Stimulated activated CD4-positive, alpha-beta T cell treated with anti-CD3 and anti-CD28 coated beads, Interleukin-15, amount 100 ng/mL, for 1 hour (primary cell): ENCODE measurements at places on chromosomes 16 and 17.

- no peak for DNase-seq
These were observed 273.4 kb downstream of the CPPED1 start for GRCh38 chr16:12530302-12530701.

GRCh38 chr16:81136390-81137335, 40.5 kb upstream of the GCSH start:
- DNase-seq, result no peak

DNA sequence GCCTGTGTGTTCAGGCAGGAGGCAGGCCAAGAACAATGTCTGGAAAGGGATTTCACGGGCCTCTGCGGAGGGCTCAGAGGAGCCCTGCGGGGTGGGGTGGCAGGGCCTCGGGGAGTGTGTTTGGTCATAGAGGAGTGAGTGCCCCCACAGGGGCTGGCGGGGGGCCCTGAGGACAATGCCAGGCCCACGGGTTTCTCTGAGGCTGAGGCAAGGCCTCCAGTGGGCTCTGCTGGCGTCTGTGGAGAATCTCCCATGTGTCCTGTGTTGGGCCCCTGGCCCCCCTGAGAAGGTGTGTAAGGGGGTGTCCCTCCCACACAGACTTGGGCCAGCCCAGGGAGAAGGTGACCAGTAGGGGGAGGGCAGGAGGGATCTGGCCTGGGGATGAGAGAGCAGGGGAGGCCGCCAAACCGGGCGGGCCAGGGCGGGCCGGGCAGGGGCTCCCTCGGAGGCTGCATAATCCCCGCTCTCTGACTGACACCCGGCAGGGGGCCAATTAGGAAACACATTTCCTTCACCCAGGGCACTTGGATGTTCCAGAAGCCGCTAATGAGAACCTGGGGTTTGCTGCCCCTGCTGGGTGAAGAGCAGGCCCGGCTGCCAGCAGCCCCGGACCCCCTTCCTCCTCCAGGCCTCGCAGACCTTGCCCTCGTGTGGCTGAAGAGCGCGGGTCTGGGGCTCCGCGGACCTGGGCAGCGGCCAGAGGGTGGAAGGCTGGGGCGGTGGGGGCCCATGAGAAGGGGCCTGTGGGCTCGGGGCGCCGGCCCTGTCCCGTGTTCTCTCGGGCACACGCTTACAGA, 204.2 kb downstream of the NTN1 start:
- DNase-seq, result no peak

DNA sequence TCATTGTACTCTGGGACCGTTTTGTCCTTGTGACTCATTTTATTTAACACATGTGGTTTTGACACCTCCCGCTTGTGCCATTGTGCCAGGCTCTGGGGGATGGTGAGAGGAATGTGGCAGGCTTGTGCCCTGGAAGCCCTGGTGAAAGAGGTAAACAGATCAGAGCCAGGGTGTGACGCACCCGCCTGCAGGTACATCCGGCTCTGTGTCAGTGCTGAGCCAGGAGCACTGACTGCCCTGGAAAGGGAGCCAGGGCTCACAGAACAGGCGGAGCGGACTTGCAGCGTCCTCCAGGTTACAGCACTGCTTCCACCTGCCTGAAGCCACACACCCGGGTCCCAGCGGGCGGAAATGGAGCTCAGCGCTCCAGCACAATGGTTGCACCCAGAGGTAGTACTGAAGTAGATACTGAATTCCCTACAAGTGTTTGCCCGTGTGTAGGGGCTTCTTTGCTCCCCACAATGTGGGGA, 30.6 kb downstream of the CDRT15 start:
- DNase-seq, result peak; percentile 26

DNA sequence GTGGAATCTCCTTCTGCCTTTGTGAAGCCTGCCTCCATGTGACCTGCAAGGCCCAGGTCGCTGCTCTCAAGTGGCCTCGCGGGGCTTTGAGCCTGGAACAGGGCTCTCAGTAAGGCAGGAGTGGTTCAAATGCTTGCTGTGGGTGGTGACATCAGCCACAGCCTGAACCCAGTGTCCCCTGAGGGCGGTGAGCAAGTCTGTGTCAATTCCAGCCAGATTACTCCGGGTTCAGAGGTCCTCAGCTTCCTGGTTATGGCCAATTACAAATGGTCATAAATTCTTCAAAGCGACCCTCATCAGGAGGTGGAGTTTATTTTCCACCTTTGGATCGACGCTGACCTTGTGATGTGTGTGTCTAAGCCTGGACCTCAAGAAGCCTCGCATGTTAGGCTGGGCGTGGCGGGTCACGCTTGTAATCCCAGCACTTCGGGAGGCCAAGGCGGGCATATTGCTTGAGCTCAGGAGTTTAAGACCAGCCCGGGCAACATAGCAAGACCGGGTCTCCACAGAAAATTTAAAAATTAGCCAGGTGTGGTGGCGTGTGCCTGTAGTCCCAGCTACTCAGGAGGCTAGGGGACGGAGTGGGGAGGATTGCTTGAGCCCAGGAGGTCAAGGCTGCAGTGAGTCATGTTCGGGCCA, 17.3 kb downstream of the LGALS3BP start:
- DNase-seq, result no peak

GRCh38 chr16:46748775-46749705, 896 bp upstream of the MYLK3 start:
- no peak for DNase-seq

DNA sequence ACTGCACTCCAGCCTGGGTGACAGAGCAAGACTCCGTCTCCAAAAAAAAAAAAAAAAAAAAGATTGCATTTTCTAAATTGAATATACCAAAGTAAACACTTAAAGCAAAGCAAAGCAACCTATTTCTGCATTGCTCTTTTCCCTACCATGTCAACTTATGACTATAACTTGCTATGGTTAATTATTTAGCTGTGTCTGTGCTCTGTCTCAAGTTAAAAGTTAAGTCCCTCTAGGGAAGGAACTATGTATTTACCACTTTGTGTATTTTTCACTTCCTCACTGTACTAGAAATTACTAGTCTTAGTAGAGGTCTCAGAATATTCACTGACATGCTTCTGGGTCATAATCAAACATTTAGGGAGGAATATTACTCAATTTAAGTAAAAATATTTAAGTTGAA, 711.7 kb upstream of the SOX9 start:
- no peak for DNase-seq

DNA sequence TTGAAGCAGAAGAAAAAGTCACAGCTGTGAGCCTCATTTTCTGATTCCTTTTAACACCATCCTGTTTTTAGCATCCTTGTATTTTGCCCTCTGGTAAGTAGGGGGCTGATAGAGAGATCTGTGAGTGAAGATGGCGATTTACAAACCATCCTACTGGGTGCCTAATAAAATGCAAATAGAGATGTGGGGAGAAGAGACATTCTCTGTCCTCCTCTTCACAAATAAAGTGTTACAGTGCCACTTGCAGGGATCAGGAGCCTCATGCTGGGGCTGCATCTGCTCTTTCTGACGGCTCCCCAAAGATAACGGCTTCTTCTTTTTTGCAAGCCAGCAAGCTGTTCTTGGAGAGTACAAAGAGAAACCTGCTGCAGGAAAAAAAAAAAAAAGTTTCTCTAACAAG, 418.6 kb downstream of the TOX3 start:
- DNase-seq, result no peak

GRCh38 chr16:60739737-60740683, 1296.2 kb downstream of the CDH8 start:
- DNase-seq, result no peak

GRCh38 chr17:43393944-43394482, 4.8 kb upstream of the ARL4D start:
- peak; percentile 65 for DNase-seq

GRCh38 chr17:37294888-37295287, 80.9 kb upstream of the C17orf78 start:
- no peak for DNase-seq

DNA sequence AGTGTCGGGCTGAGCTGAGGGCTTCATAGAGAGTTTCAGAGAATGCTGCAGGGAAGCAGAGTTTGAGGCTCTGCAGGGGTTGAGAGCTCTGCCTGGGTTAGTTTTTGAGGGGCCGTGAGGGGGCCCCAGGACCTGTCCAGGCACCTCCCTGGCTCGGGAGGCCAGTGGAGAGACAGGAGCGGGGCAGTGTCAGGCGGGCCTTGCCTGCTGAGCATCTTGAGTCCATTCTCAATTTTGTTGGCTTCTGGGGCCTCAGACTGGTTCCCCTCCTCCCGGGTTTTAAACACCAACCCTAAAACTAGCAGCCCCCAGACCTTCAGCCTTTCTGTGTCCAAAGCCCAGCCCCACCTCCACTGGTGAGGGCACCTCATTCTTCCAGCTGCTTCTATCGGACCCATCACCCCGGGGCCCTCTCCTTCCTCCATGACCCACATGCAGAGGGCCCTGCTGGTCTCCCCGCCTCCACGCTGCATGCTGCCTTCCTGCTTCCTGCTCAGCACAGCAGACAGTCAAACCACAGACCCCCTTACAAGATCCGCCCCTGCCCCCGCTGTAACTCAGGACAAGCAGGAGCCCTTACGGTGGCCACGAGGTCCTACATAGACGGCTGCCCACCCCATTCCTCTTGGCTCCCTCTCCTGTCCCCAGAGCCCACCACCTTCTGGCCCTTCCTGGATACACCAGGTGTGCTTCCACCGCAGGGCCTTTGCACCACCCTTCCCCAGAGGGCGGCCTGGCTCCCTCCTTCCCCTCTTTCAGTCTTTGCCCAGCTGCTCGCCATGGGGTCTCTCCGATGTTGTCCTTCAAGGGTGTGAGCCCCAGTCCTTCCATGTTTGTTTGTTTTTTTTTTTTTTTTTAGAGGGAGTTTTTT, 3.8 kb downstream of the RNF213 start:
- no peak for DNase-seq

GRCh38 chr17:7538891-7539545, 9.8 kb upstream of the TNFSF12 start:
- no peak for DNase-seq

DNA sequence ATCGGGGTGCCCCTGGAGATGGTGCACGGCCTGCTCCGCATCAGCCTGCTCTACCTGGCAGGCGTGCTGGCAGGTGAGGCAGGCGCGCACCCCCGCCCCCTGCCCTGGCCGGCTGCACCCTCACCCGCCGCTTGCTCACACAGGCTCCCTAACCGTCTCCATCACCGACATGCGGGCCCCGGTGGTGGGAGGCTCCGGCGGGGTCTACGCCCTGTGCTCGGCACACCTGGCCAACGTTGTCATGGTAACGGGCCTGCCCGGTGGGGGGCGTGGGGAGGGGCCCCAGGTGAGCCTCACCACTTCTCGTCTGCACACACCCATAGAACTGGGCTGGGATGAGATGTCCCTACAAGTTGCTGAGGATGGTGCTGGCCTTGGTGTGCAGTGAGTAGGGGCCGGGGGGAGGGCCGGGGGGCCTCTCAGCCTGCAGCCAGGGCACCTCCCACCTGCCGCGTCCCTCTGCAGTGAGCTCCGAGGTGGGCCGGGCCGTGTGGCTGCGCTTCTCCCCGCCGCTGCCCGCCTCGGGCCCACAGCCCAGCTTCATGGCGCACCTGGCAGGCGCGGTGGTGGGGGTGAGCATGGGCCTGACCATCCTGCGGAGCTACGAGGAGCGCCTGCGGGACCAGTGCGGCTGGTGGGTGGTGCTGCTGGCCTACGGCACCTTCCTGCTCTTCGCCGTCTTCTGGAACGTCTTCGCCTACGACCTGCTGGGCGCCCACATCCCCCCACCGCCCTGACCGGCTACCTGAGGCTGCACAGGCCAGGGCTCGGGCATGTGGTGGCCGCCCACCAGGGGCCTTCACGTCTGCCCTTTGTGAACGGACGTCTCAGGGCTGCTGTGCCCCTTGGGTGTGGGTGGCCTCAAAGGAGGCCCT, 2.1 kb downstream of the RHBDL1 start:
- DNase-seq, result no peak

DNA sequence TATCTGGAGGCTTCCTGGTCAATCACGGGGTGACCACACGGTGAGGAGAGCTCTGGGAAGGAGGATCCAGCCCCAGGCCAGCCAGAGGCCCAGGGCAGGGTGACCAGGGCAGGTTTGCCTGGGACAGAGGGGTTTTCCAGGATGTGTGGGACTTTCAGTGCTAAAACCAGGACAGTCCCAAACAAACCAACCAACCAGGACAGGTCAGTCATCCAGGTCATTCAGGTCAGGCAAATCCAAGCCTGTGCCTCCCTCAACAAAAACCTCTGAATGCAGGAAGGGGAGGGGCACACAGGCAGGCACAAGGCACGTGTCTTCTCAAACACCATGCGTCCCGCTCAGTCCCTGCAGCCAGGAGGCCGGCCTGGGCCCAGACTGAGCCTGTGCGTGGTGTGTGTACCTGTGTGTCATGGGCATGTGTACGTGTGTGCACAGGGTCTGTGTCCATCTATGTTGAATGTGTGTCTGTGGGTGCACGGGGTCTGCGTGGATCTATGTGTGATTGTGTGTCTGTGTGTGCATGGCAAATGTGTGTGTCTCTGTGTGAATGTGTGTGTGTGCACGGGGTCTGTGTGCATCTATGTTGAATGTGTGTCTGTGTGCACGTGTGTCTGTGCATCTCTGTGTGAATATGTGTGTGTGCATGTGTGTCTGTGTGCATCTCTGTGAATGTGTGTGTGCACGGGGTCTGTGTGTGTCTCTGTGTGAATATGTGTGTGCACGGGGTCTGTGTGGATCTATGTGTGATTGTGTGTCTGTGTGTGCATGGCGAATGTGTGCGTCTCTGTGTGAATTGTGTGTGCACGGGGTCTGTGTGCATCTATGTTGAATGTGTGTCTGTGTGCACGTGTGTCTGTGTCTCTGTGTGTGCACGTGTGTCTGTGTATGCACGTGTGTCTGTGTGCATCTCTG, 78.9 kb downstream of the RTN4RL1 start:
- DNase-seq, result no peak

- no peak for DNase-seq
These were observed 701.1 kb downstream of the WWOX start for GRCh38 chr16:78800523-78800922.

- DNase-seq, result no peak
These were observed 49.2 kb downstream of the METRNL start for GRCh38 chr17:83128306-83129240.

- DNase-seq, result no peak
These were observed 47.9 kb downstream of the SETD6 start for GRCh38 chr16:58563235-58563634.

DNA sequence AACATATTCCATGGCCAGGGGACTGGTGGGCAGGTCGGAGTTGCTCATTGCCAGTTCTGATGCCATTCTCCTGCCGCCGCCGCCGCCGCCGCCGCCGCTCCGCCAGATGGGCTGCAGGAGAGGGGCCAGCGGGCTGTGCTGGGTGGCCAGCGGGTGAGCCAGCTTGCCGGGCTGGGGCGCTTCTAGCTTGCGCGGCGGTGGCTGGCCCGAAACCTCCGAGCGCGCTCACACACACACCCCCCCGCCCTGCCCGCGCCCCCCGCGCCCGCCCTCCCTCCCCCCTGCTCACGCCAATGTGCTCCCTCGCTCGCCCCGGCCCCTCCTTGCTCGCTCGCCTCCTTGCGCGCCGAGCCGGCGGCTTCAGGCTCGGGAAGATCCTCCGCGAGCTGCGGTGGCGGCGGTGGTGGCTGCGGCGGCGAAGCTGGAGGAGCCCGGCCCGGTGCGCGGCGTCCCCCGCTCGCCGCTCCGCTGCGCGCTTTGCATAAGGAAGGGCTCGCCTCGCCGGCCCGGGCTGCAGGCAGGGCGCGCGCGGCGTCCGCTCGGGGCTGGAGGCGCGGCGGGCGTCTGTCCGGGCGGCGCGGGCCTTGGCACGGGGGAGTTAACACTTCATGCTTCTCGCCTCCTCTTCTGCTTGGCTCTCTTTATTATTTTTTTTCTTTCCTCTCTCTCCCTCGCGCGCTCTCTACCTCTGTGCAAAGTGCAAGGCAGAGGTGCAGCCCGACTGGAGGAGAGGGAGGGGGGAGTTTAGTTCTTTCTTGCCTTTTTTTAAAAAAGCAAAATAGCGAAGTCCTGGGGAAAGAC, 500 bp downstream of the MAF start:
- DNase-seq, result no peak

GRCh38 chr16:55565086-55565485, 1.4 kb upstream of the CAPNS2 start:
- no peak for DNase-seq

- DNase-seq, result no peak
These were observed 93.3 kb downstream of the ASIC2 start for GRCh38 chr17:33199571-33200510.

- DNase-seq, result no peak
These were observed 10.7 kb downstream of the WIPI1 start for GRCh38 chr17:68446626-68447041.
